ENCODE measurements at places on chromosomes 12 and 14.

GRCh38 chr12:26700430-26700829 is 132.6 kb downstream of the ITPR2 start:
- no peak for DNase-seq

DNA sequence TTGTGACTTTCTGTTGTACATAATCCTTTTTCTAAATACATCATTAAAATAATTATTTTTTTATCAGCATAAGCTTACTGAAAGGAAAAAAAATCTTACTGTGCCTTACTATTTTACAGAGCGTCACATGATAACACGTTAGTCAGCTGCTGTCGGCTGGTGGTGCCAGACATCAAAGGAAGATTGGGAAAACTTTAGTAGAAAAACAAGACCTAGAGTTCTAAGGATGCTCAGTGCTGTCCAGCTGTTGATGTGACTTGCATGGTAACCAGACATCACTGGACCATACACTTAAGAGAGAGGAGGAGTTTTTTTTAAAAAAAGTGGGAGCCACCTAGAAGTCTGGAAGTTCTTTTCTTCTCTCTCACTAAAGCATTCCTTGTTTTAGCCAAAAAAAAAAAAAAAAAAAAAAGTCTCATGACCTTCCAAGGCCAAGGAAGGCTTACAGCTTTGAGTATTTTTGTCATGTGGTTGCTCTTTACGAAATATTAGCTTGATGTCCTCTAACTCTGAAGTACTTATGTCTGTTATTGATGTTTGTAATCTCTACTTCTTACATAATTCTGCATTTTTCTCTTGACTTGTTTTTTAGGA is 4.5 kb downstream of the RASSF8 start:
- DNase-seq: no peak

DNA sequence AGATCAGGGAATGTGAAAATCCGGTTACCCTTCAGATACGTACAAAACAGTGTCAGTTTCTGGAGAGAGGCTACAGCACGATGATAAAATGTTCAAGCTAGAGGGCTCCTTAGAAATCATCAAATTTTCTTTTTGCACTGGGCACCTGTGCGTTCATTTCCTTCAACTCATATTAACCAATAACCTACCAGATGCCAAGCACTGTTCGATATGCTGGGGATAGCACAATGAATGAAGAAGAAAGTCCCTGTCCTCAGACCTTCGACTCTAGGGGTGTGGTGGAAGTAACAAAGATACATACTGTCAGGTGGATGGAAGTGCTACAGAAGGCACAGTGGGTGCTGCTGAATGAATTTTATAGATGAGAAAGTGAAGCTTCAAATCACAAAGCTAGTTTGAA is 172.3 kb downstream of the FOXN3 start:
- DNase-seq: no peak

- DNase-seq: no peak
Observed at GRCh38 chr14:20846560-20846959, 43.9 kb upstream of the RNASE1 start.

DNA sequence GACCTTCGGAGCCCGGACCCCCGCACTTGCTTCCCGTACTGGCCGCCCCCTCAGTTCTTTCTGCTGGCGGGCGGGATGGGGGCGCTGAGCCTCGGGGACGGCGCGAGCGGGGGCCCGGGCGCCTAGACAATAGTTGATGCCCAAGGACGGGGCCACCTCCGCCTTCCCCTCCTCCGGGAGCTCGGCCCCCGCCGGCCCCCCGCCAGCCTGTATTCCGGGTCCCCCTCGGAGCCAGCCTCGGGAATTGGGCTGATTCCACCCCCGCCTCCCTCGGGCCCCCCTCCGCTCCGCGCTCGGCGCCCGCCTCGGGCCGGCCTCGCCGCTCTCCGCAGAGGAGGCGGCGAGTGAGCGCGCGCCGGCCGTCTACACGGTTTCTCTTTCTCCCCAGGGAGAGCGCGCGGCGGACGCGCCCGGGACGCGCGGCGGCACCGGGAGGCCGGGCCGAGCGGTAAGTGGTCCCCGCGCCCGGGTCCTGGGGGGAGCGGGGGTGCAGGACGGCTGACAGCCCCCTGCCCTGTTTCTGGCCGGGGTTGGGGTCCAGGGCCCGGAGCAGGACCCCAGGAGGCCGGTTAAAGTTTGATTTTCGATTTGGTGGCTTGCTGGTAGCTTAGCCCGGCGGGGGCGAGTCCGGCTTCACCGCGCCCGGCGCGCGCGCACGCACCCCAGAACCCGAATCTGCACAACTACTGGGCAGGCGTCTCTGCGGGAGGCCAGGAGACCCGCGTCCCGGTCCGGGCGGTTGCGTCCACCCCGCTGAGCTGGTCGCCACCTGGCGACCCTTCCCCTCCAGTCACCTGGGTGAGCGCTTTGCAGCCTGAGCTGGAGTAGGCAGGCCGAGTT is 413.7 kb downstream of the PCNX1 start:
- peak; percentile 90 for DNase-seq

- DNase-seq: no peak
Observed at GRCh38 chr12:51218607-51219161, 822 bp upstream of the POU6F1 start.

- DNase-seq: no peak
Observed at GRCh38 chr14:61380984-61381383, 59.6 kb downstream of the PRKCH start.

GRCh38 chr14:22265319-22266141 is 323.5 kb downstream of the DAD1 start:
- no peak for DNase-seq

DNA sequence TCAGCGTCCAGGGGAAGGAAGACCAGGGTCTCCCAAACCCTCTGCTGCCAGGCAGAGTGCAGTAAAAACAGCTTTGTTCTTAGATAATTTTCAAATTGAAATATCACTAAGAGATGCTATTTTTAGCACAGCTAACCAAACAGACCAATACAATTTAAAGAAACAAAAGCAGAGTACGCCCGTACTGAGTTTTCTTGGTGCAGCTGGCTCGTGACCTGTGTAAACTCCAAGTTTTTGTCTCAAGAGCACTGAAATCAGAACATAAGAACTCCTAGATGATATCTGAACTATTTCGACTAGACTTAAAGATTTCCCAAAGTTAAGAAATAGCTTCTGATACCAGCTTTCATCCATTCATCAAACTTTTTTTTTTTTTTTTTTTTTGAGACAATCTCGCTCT is 10.3 kb downstream of the ARF3 start:
- no peak for DNase-seq

DNA sequence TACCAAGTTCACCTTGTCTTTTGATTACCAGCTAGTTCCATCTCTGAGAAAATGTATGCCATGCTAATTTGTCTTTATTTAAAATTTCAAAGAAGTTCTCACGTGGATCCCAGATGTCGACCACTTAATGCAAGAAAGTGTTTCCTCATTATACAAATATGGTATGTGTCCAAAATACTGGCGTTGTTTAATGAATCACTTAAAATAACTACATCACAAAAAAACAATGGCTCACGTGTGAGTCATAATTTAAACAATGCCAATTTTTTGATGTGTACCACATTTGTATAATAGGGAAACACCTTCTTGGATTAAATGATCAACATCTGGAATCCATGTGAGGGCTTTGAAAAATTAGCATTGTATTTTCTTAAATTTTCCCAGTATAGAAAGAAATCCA is 40.8 kb downstream of the DBX2 start:
- DNase-seq: no peak

- no peak for DNase-seq
Observed at GRCh38 chr14:51370758-51371386, 130.8 kb downstream of the TMX1 start.

DNA sequence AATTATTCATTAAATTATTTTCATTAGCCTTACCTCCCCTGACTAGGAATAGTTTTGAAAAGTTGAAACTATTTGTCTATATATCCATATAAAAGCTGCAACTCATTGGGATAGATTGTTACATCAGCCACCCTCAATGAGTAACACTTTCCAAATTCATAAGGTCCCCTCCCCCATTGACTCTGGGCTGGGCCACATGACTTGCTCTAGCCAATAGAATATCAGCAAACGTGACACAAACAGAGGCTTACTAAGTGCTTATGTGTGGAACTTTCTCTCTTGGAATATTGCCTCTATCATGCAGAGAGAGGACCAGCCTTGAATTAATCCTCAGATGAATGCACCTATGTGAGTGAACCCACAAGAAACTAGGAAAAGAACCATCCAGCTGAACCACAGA is 213.7 kb downstream of the CCDC59 start:
- no peak for DNase-seq

- DNase-seq: no peak
Observed at GRCh38 chr12:112001576-112001975, 11.4 kb downstream of the TMEM116 start.

DNA sequence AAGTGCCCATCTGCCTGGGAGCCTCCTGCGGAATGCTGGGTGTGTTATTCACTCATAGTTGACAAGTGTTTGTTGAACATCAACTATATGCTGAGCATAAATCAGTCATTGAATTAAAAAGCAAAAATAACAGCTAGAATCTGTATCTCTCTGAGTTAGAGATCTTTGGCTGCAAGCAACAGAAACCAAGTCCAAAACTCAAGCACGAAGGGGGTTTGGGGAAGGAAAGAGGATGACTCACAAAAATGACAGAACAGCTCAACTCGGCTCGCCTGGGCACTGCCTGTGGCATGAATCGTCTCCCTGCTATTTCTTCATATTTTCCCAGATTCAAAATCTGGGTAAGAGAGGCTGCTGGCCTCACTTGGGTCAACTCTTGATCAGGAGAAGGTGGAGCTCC is 72.6 kb upstream of the NCOR2 start:
- DNase-seq: peak; percentile 46

GRCh38 chr14:90382491-90383125 is 14.2 kb upstream of the CALM1 start:
- DNase-seq: peak; percentile 81

- DNase-seq: no peak
Observed at GRCh38 chr12:96020314-96021003, 14.9 kb downstream of the LTA4H start.

GRCh38 chr12:1635301-1636095 is 6.5 kb downstream of the WNT5B start:
- DNase-seq: no peak

DNA sequence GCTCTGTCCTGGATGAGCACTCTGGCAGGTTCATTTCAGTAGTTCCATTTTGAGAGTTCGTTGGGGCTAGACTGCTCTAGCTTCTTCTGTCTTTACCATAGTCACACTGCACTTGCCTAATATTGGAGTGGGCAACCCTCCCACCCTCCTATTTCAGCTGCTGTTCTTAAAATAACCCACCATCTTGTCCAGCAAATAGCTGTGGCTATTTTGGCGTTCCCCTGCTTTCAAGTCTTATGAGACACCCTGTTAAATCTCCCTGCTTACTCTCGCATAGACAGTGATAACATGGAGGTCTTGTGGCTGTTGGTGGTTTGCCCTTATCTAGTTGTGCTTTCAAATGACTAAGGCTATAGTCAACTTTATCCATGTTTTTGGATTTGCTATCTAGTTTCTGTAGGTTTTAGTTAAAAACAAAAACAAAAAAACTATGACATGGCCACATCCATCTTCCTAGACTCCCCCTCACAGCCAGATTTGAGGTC is 65.5 kb downstream of the LRP6 start:
- DNase-seq: no peak

DNA sequence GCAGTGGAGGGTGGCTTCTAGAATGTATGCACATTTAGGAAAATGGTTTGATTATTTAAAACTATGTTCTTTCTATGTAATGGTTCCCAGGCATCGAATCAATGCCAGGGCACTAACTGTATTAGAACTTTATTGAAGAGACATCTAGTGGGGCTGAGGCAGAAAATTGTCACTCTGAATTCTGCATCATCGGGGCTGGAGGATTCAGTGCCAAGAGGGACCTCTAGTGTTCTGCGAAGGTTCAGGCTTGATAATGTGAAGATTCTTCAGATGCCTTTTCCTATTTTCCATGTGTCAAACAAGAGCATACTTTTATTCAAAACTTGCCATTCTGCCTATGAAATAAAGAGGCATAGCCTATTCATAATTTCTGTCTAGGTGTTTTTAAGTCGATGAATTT is 146.3 kb downstream of the CAND1 start:
- no peak for DNase-seq

DNA sequence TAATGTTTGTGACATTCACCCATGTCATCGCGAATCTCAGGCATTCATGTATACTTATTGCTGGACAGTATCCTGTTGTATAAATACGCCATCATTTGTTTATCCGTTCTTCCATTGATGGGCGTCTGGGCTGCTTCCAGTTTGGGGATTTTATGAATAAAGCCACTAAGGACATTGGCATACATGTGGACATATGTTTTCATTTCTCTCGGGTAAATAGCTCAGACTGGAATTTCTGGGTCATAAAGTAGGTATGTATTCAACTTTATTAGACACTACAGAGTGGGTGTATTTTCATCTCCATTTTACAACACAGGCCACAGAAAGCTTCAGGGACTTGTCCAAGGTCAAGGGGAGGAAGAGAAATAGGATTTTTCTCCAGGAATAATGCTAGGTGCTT is 48.9 kb downstream of the HRK start:
- DNase-seq: no peak

DNA sequence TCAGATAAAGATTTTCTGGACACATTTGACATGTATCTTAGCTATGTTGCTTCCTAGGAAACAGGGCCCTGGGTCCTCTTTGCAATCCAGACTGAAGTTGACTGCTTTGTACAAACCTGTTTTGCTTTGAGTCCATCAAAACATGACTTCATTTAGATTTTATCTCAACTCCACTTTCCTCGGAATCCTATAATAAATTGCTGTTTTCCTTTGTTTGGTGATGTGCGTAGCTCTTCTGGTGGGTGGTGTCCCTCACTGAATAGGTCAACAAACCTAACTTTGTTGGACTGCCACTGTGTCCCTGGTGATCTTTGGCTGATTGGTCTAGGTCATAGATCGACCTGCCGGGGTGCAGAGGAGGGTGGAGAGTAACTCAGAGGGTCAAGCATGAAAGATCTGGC is 735 bp upstream of the P2RX7 start:
- DNase-seq: no peak

DNA sequence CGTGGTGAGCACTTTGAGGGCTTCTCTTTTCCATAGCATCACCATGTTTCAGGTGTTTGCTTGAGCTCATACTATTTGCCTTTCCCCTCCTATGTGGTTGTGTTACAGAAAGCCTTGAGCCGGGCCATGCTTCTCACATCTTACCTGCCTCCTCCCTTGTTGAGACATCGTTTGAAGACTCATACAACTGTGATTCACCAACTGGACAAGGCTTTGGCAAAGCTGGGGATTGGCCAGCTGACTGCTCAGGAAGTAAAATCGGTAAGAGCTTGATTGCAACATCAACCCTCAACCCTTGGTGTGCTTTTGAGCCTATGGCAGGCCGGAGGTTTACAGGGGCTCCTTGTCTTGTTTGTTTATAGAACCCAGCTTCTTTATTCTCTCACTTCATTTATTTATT is 8.1 kb downstream of the LETMD1 start:
- DNase-seq: no peak

GRCh38 chr14:64717870-64718269 is 13.6 kb downstream of the PLEKHG3 start:
- DNase-seq: no peak

Data from Right ventricle myocardium inferior (tissue), 1 donor.